Bladder microvascular endothelial cell (primary cell): ENCODE measurements at places on chromosomes 7 and 10. TPM values are rescaled to one million over a fixed set of nuclear protein-coding genes. Genes with fewer than 3 reads are reported as not detected.

The AFAP1L2 gene
- total RNA-seq: 6.5 and 6.9 TPM in 2 replicates

The PDZD7 gene
- total RNA-seq: 0.16 and 0.44 TPM in 2 replicates

The KCP gene
- not detected in 2 replicates for total RNA-seq

The UPF2 gene
- 12.0 and 26.1 TPM in 2 replicates for total RNA-seq

The PRKG1 gene
- 0.32 and 10.1 TPM in 2 replicates for total RNA-seq

The FGFR2 gene
- not detected in 2 replicates for total RNA-seq
